Stimulated activated CD4-positive, alpha-beta T cell treated with anti-CD3 and anti-CD28 coated beads, TNF-alpha, amount 100 ng/mL, for 48 hours (primary cell): ENCODE measurements at places on chromosomes 5 and 9.

DNA sequence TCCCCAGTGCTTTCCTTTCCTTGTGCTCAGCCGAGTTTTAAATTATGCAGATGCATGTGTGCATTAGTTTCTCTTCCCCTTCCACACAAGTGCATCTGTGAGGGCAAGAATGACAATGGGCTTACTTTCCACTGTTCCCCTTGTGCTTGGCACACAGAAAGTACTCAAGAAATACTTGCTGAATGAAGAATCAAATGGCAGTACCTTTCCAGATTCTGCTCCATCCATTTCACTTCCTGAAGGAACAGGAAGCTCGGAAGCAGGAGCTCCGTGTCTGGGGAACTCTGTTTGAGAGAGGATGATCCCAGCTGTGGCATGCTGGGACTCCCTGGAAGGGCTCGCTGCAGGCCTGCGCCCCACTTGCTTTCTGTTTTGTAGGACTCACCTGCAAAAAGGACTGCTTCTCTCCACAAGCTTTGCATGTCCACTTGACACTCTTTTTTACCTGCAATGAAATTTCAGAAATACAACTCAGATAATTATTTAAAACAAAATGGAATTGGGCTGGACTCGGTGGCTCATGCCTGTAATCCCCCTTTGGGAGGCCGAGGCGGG lies 5.5 kb downstream of the MRNIP start:
- no peak for DNase-seq

GRCh38 chr5:154986151-154986550 lies 27.4 kb upstream of the KIF4B start:
- no peak for DNase-seq

GRCh38 chr9:137366445-137366810 lies 56.5 kb downstream of the EXD3 start:
- DNase-seq: no peak

DNA sequence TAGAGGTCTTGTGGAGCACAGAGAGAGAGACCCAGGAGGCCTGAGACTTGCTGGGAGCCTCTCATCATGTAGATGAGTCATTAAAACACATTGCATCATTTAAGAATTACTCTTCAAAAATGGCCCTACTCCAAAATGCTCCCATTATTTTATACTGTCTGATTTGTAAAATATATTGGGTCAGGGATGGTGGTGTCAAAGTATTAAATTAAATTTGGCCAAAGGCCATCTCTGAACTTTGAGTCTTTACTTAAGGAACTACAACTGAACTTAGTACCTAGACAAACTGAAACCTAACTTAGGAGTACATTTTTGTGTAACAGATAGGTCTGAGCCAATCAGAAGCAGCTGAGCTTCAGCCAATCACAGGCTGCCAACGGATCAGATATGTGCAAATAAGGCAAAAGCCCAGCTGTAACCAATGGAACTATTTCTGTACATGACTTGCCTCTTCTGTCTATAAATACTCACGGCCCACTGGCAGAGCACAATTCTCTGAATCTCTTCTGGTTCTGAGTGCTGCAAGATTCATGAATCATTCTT lies 657.2 kb downstream of the TLE1 start:
- no peak for DNase-seq

GRCh38 chr5:176519810-176520720 lies 17.1 kb downstream of the RNF44 start:
- no peak for DNase-seq

GRCh38 chr5:139950436-139950835 lies 92.7 kb downstream of the NRG2 start:
- no peak for DNase-seq

- no peak for DNase-seq
These were observed 197.1 kb downstream of the NR3C1 start for GRCh38 chr5:143206196-143207053.

DNA sequence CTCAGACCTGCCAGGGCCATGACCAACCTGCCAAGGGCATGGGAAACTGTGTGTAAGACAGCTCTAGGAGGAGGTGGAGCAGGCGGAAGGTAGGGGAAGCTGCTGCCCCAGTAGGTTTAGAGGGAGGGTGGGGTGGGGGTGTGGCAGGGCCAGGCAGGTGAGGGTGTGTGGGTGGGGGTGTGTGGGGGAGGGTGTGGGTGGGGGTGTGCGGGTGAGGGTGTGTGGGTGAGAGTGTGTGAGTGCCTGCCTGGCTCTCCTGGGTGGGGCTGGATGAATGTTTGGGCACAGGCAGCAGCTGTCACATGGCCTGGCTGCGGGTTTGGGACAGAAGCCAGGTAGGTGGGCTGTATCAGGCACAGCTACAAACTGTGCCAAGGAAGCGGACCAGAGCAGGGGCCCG lies 8.8 kb upstream of the N4BP3 start:
- no peak for DNase-seq

DNA sequence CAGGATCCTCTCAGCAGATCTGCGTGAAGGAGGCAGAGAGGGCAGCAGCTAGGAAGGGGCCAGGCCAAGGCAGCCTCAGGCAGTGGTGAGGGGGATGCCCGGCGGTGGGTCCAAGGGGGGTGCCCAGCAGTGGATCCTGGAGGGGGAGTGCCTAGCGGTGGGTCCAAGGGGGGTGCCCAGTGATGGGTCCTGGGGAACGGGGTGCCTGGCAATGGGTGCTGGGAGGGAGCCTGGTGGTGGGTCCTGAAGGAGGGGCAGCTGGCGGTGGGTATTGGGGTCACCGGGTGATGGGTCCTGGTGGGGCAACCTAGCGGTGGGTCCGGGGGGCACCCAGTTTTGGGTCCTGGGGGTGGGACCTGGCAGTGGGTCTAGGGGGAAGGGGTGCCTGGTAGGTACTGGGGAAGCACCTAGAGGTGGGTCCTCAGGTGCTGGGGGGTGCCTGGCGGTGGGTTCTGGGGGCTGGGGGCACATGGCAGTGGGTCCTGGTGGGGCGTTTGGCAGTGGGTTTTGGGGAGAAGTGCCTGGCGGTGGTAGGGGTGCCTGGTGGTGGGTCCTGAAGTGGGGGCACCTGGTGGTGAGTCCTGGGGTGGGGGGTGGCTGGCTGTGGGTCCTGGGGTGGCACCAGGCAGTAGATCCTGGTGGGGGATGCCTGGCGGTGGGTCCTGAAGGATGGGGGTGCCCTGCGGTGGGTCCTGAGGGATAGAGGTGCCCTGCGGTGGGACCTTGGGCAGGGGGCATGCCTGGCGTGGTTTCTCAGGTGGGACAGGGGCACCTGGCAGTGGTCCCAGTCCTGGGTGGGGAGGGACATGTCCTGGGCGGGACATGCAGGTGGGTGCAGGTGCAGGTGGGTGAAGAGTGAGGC lies 1.9 kb downstream of the LRRC14B start:
- no peak for DNase-seq

DNA sequence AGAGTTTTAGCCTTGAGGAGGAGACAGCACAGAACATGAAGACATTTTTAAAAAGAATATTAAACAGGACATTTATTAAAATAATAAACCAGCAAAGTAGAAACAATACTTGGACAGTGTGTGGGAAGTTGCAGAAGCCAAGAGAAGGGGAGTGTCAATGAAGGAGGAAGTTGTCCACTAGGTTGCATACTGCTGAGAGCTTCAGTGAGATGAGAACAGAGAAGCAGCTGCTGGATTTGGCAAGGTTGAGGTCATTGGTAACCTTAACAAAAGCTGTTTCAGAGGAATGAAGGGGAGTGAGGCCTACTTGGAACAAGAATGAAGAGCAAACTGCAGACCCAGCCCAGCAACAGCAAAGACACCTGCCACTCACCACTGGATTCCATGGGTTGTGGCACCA lies 11.4 kb downstream of the BHMT start:
- no peak for DNase-seq

- DNase-seq: no peak
These were observed 31.7 kb downstream of the UBE2QL1 start for GRCh38 chr5:6480133-6481051.

DNA sequence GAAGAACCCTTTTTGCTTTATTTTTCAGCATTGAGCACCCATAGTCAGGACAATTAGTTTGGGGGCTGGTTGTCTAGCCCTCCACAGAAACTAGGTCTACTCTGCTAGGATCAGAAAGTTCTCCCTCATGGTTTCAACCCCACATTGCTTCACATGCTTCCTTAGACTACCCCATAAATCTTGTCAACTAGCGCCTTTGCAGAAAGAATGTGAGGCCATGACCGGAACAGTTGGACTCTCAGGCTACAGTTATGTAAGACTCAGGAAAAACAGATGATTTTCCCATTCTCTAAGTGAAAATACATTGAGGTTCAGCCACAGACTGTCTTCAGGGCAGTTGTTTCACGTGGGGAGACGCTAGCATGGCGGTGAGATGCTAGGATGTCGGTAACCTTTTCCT lies 255.6 kb downstream of the NR3C1 start:
- no peak for DNase-seq

GRCh38 chr5:74153255-74153790 lies 487.2 kb downstream of the ENC1 start:
- no peak for DNase-seq

GRCh38 chr9:99577351-99577750 lies 244.3 kb upstream of the NR4A3 start:
- no peak for DNase-seq

DNA sequence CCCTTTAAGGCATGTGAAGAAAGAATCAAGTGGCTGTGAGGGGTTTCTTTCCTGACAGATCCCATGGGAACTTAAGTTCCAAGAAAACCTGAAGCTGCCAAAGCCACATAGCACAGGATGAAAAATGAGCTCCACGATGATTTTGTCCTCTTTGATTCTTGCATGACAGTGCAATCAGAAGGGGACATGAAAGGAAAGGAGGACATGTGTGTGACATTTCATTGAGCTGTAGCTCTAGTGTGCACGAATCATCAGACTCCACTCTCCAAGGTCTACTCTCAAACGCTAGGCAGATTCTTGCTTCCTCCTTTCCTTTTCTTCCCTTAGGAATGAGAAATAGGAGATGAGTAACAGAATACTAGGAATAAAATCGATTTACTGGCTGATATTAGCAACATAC lies 142.0 kb downstream of the ZNF608 start:
- no peak for DNase-seq

DNA sequence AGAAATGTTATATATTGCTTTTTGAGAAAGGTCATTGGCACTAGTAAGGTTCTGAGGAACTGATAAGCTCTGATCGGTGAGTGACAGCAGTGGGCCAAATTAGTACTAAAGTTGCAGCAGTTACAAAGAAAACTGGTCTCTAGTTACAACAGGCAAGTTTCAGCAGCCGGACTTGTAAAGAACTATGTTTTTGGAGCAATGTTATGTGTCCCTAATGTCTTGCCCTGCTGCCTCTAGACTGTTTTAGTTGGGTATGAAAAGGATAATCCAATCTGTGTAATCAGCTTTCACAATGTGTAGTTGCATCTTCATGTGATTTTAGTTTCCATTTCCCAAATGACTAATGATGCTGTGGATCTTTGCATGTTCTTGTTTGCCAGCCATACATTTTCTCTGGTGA lies 113.5 kb downstream of the CAMK4 start:
- no peak for DNase-seq

GRCh38 chr9:135803441-135803840 lies 101.5 kb downstream of the KCNT1 start:
- DNase-seq: no peak

GRCh38 chr5:6358434-6358820 lies 19.9 kb downstream of the MED10 start:
- no peak for DNase-seq

DNA sequence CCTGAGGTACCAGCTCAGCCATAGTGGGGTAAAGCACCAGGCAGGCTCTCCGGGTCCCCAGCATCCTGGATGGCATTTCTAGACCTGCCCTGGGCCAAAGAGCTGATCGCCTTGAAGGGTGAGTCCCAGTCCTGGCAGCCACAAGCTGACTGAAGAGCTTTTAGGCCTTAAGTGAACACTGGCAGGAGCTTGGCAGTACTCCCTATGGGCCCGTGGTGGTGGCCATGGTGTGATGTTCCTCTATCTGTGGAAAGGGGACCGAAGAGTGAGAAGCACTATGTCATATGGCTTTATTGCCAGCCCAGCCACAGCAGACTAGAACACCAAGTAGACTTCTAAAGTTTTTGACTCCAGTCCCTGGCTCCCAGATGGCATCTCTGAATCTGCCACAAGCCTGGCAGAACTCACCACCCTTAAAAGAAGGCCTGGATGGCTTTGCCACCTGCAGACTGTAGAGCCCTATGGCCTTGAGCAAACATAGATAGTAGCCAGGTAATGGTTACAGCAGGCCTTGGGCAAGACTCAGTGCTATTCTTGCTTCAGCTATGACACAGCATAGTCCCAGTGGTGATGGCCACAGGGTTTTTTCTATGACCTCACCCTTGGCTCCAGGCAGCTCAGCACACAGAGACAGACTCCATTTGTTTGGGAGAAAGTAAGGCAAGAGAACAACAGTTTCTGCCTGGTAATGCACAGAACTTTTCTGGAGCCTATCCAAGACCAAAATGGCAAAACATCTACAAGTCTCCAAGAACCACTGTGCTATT lies 801.5 kb upstream of the DMAC1 start:
- no peak for DNase-seq

DNA sequence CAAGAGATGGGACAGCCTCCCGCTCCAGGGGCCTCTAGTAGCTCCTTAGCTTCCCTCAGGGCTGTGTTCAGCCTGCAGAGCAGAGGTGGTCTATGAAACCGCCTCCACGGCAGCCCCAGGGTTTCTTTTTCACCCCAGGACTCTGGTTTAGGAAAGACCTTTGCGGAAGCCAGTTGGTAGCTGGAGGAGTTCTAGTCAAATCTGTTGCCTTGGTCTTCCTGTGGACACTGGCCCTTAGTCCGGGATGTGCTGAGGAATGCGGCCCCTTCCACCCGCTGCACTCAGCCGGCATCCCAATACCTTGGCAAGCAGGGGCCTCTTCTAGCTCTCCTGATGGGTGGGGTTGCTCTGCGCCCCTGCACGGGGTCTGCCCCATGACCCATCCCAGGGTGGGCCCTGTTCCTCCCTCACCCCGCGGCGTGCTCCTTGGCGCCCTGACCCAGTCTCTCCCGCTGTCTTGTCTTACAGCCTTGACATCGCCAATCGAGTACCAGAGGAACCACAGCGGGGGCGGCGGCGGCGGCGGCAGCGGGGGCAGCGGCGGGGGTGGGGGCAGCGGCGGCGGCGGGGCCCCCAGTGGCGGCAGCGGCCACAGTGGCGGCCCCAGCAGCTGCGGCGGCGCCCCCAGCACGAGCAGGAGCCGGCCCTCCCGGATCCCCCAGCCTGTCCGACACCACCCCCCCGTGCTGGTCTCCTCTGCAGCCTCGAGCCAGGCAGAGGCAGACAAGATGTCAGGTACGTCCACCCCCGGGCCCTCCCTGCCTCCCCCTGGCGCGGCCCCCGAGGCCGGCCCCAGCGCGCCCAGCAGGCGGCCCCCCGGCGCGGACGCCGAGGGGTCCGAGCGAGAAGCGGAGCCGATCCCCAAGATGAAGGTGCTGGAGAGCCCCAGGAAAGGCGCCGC lies 94.3 kb upstream of the OTULINL start:
- DNase-seq: no peak

DNA sequence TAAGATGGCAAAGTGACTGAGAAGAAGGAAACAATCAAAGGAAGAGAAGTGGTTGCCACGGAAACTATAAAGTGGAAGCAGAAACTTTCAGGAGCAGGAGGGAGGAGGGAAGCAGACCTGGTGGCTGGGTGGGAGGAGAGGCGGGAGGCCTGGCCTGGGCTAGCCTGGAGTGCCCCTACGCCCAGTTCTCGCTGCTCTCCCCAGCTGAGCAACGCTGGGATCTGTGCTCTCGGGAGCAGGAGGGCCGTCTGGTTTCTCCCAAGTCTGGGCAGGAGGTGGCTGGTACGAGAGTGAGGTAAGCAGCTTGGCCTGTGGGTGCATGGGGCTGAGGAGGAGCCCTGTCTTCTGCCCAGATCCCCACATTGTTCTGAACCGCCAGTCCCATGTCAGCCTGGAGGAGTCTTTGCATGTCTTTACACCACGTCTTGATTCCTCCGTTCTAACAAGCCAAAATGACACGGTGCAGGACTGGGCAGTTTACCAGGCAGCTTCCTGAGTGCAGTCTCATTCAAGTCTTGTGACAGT lies 15.0 kb upstream of the DAB2IP start:
- DNase-seq: no peak

GRCh38 chr5:886716-887325 lies 5.8 kb downstream of the BRD9 start:
- no peak for DNase-seq
